ENCODE measurements at places on chromosomes 11 and 22.

DNA sequence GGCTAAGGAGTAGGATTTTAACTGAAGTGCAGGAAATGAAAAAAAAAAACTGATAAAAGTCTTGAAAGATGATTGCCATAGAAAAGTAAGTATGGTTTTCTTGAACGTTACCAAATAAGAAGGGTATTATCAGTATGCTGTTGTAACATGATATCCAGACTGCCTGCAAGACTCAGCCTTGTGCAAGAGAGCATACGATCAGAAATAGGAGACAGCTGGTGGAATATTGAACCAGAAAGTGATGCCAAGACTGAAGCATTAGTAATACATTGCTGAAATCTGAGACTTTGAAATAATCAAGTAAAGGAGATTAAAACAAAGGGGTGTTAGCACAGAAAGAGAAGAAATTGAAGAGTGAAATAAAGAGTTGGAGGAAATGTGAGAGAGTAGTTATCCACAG is 452.7 kb upstream of the CNTN5 start:
- no peak for DNase-seq

- no peak for DNase-seq
These were observed 109.2 kb upstream of the MTMR2 start for GRCh38 chr11:96033095-96033494.

- DNase-seq = no peak
These were observed 25.4 kb downstream of the NEU3 start for GRCh38 chr11:75014129-75014528.

- DNase-seq = no peak
These were observed 13.8 kb upstream of the AIFM3 start for GRCh38 chr22:20953342-20953608.

DNA sequence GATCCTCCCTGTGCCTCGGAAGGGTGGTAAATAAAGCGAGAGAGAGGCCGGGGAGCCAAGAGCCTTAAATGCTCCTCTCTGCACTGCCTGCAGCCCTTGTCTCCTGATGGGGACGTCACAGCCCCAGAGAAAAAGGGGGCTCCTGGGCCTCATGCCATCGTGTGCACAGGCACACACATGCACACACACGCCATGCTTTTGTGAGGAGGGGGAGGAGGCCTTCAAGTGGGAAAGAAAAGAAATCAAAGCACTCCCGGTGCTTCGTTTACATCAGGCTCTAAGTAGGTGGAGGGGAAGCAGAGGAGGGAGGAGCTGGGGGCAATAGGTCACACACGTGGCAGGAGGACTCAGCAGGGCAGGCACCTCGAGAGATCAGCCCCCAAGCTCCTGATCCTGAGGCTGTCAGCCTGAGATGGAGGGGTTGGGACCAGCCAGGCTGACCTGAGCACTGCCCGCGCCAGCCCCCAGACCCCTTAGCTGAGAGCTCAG is 68.2 kb upstream of the NECTIN1 start:
- no peak for DNase-seq

- DNase-seq = no peak
These were observed 21.0 kb downstream of the SERPING1 start for GRCh38 chr11:57618438-57618837.

GRCh38 chr11:126277780-126278179 is 5.1 kb upstream of the TIRAP start:
- DNase-seq = peak; percentile 42

GRCh38 chr22:37464181-37464580 is 22.0 kb downstream of the MFNG start:
- DNase-seq = no peak

GRCh38 chr11:1419811-1420210 is 30.1 kb downstream of the BRSK2 start:
- no peak for DNase-seq

GRCh38 chr11:61049859-61050258 is 52.4 kb upstream of the CD5 start:
- DNase-seq = no peak

DNA sequence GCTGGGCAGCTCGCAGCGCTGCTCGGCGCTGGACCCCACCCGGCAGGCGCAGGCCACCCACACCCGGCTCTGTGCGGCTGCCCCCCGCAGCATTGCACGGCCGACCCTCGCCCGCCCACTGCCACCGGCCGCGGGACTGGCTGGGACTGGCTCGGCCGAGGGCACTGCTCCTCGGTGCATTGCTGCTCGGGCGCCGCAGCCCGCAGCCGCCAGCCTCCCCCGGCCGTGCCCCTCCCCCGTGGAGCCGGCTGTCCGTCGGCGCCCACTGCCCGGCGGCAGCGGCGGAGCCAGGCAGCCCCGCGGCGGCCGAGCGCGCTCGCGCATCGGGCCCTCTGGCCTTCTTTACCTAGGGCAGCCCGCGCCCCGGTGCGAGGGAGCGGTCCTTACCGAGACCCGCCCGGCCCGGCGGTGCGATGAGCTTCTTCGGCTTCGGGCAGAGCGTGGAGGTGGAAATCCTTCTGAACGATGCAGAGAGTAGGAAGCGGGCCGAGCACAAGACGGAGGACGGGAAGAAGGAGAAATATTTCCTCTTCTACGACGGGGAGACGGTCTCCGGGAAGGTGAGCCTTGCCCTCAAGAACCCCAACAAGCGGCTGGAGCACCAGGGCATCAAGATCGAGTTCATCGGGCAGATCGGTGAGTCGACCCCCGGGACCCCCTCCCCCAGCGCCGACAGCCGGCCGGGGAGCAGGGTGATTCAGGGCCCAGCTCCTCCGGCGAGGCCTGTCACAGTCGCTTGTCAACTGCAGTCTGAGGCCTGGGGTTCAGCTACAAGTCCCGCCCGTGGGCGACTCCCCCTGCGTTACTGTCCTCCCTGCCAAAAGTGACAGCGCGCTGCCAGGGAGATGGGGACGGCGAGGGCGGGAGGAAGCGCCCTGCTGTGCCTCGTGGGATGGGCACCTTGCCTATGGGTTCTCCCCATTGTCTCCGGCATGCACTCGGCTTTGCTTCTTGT is 516 bp downstream of the VPS26B start:
- peak; percentile 27 for DNase-seq

DNA sequence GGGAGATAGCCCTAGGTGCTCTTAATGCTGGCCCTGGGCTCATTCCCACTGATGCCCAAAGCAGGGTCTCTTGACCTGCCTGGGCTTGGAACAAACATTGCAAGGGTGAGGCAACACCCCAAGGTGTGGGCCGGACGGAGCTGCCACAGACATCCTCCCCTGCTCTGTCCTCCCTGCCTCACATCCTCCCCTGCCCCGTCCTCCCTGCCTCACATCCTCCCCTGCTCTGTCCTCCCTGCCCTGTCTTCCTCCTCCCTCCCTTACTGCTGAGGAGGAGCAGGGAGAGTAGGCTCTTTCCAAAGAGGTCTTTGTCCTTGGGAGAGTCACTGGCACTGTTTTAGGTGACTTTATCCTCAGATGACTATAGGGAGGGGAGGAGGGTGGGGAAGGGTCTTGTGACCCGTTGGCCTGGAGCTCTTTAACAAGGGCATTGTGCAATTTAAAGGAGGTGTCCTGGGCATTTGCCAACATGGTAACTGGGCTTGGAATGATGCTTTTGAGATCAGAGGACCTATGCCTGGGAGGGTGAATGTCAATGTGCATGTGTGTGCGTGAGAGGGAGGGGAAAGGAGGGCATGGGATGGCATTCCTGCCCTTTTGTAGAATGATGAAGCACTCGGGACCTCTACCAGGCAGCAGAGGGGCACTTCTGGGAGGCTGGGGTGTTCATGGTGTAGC is 700 bp downstream of the FAM180B start:
- no peak for DNase-seq

GRCh38 chr11:26837154-26837553 is 115.3 kb upstream of the SLC5A12 start:
- DNase-seq = no peak

DNA sequence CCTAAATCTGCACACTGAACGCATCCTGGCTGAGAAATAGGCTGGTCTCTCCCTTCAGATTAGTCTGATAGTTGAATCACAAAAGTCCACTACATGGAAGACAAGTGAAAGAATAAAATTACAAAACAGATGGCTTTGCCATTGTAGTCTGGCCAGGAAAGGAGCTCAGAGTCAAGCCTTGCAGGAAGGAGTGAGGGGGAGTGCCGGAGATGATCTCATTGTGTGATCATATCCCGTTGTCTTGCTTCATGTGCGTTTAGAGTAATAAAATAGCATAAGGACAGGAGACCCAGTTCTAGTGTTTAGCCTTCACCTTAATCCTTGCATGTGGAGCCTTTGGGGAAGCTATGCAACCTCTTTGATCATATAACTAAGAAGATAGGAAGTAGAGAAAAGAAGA is 666.7 kb upstream of the RAG2 start:
- DNase-seq = no peak

GRCh38 chr11:107827041-107827440 is 31.5 kb downstream of the SLC35F2 start:
- no peak for DNase-seq

DNA sequence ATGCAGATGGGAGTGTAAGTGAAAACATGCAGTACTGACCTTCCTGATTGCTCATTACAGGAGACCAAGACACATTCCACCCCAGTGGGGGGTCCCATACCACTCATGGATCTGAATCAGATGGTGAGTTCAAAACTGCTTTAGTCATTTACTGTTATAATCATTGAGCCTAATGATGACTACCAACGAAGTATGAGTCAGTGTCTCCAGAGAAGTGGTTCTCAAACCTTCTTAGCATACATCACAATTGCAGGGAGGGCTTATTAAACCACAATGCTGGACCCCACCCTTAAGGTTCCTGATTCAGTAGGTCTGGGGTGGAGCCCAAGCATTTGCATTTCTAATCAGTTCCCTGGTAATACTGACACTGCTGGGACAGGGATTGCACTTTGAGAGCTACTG is 75.8 kb downstream of the CD44 start:
- no peak for DNase-seq

DNA sequence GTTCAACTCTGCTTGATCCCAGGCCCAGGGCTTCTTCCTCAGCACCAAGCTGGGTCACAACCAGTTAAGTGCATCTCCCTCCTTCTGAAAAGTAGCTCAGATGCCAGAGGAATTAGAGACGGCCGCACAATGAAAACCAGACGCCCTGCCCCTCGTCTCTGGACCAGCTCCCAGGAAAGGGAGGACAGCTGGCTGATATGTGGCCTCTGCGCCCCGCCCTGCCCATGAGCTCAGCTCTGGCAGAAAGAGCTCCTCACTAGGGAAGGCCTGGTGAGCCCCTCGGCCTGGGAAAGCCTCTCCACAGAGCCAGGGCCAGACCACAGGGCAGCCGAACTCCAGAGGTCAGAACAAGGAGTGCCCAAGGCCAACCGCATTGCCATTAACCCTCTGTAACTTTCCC is 18.1 kb upstream of the SCGB1A1 start:
- DNase-seq = peak; percentile 83

DNA sequence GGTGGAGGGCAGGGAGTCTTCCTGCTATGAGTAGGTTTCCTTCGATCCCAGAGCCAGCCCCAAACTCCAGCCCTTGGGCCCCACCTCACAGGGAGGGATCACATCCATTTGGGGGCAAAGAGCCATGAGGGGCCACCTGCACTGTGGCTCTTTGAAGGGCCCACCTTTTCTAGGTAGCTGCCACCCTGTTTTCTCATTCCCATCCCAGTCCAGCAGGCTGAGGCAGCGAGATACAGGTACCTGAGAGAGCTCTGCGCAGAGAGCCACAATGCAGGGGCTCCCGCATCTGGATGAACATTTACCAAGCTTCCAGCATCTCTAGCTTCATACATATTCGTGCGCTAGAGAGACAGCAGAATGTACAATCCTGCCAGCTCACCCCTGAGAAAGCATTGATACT is 16.3 kb downstream of the FXYD6 start:
- DNase-seq = no peak

DNA sequence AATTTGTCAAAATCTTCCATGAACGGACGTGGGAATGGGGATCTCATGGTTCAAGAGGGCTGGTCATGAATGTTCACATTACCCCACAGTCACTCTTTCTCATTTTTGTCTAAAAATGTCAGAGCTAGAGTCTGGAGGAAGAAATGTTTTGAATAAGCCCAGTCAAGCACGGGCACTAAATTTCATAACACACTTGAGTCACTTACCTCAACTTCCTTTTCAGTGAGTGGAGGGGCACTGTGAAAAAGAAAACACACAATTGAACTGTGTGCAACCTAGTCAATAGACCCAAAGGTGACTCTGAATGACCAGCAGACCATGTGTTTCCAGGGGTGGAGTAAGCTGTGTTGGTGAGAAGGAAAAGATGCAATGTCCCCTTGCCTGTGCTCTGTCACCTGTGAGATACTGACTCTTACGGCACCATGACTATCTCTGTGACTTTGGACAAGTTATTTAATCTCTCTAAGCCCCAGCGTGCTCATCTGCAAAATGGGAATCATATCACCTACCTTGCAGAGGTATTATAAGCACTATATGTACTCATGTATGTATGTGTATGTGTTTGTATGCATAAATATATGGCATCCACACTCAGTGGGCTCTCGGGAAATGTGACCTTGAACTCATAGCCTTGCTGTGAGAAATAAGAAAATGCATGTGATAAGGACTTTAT is 38.2 kb upstream of the LYVE1 start:
- no peak for DNase-seq

DNA sequence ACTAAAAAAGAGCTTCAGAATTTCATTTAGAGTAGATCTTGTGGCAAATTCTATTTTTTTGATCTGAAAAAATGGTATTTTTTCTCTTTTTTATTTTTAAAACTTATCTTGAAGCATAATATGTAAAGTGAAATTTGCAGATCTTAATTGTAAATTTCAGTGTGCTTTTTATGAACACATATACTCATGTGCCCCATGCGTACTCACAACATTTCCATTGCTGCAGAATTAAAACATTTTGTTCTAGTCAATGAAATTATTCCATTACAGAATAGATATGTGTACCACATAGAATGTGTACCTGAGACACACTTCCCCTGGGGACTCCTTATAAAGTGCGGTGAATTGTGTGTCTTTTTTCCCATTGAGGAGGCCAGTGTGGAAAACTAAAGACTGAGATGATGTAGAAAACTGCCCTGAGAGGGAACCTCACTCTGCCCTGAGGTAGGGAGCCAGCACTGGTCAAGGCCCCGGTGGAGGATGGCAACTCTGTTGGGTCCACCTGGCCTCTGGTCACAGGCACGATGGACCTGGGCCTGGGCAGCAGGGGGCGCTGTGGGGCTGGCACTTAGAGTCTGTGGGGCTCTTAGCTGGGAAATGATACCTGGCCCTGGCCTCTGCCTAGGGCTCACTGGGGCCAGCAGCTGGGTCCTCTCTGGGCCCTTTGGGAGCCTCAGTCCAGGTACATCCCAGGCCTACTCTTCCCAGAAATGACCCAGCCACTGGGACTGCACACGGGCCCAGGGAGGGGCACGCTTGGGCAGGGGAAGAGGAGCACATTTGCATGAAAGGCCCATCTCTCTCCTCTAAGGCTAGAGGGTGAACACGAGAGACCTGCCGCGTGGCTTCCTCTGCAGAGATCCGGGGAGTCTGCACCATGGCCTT is 77.9 kb upstream of the TOP3B start:
- peak; percentile 51 for DNase-seq

GRCh38 chr11:34251589-34251980 is 106.2 kb downstream of the ABTB2 start:
- DNase-seq = no peak

GRCh38 chr11:81497202-81497804 is 1236.4 kb downstream of the FAM181B start:
- no peak for DNase-seq

DNA sequence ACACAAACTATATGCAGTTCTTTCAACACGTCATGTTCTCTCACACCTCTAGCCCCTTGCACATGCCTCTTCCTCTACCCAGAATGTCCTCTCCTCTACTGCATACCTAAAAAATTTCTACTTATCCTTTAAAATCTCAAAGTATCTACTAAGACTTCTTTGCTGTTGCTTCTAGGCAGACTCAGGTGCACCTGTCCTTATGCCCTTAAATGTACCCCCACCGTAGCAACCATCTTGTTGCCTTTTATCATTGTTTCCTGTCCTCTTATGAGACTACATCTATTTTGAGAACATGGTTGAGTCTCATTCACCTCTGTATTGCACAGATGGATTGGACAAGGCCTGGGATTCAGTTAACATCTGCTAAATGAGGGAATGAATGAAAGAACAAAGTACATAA is 134.1 kb downstream of the SERGEF start:
- DNase-seq = no peak
